ENCODE measurements at places on chromosomes 7 and 10. TPM values are rescaled to one million over a fixed set of nuclear protein-coding genes. Genes with fewer than 3 reads are reported as not detected.
A peak's percentile ranks its signal among the peaks of the same experiment; 100 is the strongest.

The GIMAP4 gene
- total RNA-seq, result not detected

DNA sequence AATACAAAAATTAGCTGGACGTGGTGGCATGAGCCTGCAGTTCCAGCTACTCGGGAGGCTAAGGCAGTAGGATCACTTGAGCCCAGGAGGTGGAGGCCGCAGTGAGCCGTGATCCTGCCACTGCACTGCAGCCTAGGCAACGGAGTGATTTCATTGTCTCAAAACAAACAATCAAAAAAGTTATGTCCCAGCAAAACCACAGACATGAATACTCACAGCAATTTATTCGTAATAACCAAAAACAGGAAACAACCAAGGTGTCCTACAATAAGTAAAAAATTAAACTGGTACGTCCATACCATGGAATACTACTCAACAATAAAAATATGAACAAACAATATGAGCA lies 11.6 kb upstream of the CYTH3 start:
- H3K27me3 ChIP-seq, result no peaks in the 10 kb centered on the region
- H3K4me1 ChIP-seq, result peaks cover 57% of the 10 kb centered on the region
- DNase-seq, result peak; percentile 78
- H3K4me3 ChIP-seq, result no peak overlapping the region
- 0 out of 2 replicates have a peak, but pooled peaks cover 2% of the 10 kb centered on the region for H3K36me3 ChIP-seq

The RPEL1 gene
- not detected for total RNA-seq

The PNLIPRP2 gene
- total RNA-seq, result not detected

DNA sequence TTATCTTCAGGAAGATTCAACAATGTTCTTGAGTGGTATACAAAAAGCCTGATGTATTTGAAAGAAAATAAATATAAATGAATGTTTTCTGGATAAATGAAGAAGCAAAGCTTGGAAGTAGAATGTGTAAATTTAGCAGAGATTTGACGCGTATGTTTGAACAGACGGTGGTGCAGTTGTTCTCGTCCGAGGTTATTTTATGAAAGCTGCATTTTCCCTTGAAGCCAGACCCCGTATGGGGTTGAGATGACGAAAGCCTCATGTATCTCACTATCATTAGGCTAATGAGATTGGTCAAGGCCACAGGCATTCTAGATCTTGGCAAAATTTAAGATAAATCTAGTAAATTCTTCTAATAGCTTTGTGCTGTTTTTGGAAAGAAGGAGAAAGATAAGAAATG lies 195.2 kb downstream of the NXPH1 start:
- H3K4me1 ChIP-seq, result no peaks in the 10 kb centered on the region
- no peak for DNase-seq
- no peaks in the 10 kb centered on the region for H3K36me3 ChIP-seq
- no peaks in the 10 kb centered on the region for H3K27me3 ChIP-seq
- no peak overlapping the region for H3K4me3 ChIP-seq

The C10orf105 gene
- total RNA-seq, result not detected

DNA sequence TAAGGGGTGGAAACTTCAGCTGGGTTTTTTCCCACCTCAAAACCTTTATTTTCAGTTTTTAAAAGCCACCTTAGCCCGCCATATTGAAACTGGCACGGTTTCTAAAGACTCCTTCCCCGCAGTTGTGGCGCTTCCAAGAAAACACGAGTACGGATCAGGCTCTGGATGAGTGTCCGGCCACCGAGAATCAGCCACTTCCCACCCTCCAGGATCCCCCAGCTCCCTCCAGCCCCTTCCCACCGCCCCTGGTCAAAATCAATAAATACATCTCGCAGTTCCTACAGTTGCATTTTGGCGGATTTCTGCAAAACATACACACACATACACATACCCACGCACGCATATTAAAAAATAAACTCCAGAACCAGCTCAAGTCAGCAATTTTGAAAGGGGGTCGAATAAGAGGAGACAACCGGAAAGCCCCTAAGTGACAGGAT lies 1.1 kb downstream of the SFMBT2 start:
- H3K4me1 ChIP-seq, result peaks cover 18% of the 10 kb centered on the region
- DNase-seq, result no peak
- no peaks in the 10 kb centered on the region for H3K36me3 ChIP-seq
- peaks cover 66% of the 10 kb centered on the region for H3K27me3 ChIP-seq
- H3K27ac ChIP-seq, result no peak overlapping the region

- peak; percentile 48 for DNase-seq
- no peaks in the 10 kb centered on the region for H3K36me3 ChIP-seq
- no peaks in the 10 kb centered on the region for H3K27me3 ChIP-seq
- H3K4me1 ChIP-seq, result peaks cover 36% of the 10 kb centered on the region
- peak overlapping the region; percentile 27 for H3K27ac ChIP-seq
Measured at GRCh38 chr7:102836191-102836919, 76.4 kb upstream of the LRRC17 start.

The TRIM4 gene
- 11.4 TPM for total RNA-seq

The NKX2-3 gene
- not detected for total RNA-seq

- peaks cover 29% of the 10 kb centered on the region for H3K4me1 ChIP-seq
- H3K36me3 ChIP-seq, result no peaks in the 10 kb centered on the region
- H3K4me3 ChIP-seq, result no peak overlapping the region
- no peaks in the 10 kb centered on the region for H3K27me3 ChIP-seq
- H3K27ac ChIP-seq, result no peak overlapping the region
- DNase-seq, result no peak
Measured at GRCh38 chr10:102785818-102786217, 42.1 kb downstream of the WBP1L start.

GRCh38 chr7:77714195-77714594 lies 17.9 kb downstream of the RSBN1L start:
- H3K4me1 ChIP-seq, result no peaks in the 10 kb centered on the region
- H3K27ac ChIP-seq, result no peak overlapping the region
- H3K4me3 ChIP-seq, result no peak overlapping the region
- H3K36me3 ChIP-seq, result peaks cover 5% of the 10 kb centered on the region
- DNase-seq, result no peak
- no peaks in the 10 kb centered on the region for H3K27me3 ChIP-seq

GRCh38 chr10:95408148-95408960 lies 117.6 kb upstream of the PDLIM1 start:
- H3K4me3 ChIP-seq, result no peak overlapping the region
- no peak for DNase-seq
- H3K36me3 ChIP-seq, result no peaks in the 10 kb centered on the region
- no peak overlapping the region for H3K27ac ChIP-seq

DNA sequence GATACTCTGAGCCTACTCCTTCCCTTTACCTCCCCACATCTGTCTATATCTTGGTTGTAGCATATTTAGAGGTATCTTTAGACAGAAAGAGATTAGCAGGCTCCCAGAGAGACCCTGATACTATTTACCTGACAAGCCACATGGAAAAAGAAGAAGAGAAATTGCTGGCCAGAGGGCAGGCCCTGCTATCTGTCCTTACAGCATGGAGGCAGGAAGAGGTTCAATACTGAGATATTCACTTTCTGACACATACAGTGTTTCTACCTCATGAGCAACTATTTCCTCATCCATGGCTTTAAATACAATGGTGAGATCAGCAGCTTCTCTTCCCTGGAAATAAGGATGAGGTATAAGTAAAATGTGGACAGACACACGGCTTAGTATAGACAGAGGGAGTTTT lies 33.9 kb upstream of the TSPAN13 start:
- H3K27me3 ChIP-seq, result no peaks in the 10 kb centered on the region
- no peaks in the 10 kb centered on the region for H3K4me1 ChIP-seq
- no peak for DNase-seq
- no peaks in the 10 kb centered on the region for H3K36me3 ChIP-seq

- no peak overlapping the region for H3K27ac ChIP-seq
- no peak for DNase-seq
- H3K4me3 ChIP-seq, result no peak overlapping the region
Measured at GRCh38 chr10:126511917-126512479, 123.7 kb upstream of the ADAM12 start.

The SPDYE2B gene
- total RNA-seq, result not detected

The H2BK1 gene
- not detected for total RNA-seq

DNA sequence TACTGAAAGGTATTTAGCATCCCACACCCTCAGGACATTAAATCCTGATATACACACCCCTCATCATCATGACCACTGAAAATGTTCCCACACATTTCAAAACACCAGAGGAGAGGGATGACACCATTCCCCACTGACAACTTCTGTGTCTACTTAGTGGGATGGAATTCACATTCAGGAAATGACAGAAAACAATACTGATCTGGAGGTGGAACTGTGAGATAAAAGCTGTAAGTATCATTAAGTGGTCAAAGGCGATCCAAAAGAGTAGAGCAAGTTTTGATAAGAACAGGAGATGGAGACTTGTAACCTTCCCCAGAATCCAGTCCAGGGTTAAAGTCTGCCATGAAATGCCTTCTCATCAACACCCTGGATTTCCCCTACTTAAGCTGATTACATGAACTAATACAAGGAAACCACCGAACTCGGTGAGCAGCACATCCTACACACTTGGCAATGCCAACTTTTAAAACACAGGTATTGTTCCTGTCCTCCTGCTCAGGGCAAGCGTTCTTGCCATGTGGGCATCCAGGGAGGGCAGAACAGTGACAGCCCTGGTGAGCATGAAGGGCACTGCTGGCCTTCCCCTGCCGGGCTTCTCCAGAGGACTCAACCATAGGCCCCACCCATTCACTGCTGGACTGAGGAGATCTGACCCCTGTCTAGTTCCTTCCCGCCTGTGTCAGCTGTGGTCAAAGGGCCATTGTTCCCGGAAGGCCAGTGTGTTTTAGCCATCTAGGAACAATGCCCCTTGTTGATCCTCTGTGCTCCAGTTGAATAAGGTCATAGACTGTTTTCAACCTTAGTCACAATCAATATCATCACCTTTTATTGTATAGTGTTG lies 85.0 kb downstream of the SGMS1 start:
- H3K27ac ChIP-seq, result no peak overlapping the region
- H3K4me3 ChIP-seq, result no peak overlapping the region
- H3K4me1 ChIP-seq, result peaks cover 19% of the 10 kb centered on the region
- no peaks in the 10 kb centered on the region for H3K36me3 ChIP-seq
- H3K27me3 ChIP-seq, result no peaks in the 10 kb centered on the region

Data from SJSA1 (cell line).